ENCODE measurements at places on chromosomes 11 and 22. TPM values are rescaled to one million over a fixed set of nuclear protein-coding genes. Genes with fewer than 3 reads are reported as not detected.
A peak's percentile ranks its signal among the peaks of the same experiment; 100 is the strongest.

Gene TSSK2
- not detected for total RNA-seq

Gene CD81
- total RNA-seq: 217 TPM

GRCh38 chr11:125457814-125458343, 38.2 kb downstream of the FEZ1 start:
- DNase-seq: no peak

- DNase-seq: no peak
Measured at GRCh38 chr11:95145430-95146060, 55.9 kb downstream of the ENDOD1 start.

Gene OR2AG2
- 0.21 TPM for total RNA-seq

Gene HMGXB4
- total RNA-seq: 19.7 TPM

DNA sequence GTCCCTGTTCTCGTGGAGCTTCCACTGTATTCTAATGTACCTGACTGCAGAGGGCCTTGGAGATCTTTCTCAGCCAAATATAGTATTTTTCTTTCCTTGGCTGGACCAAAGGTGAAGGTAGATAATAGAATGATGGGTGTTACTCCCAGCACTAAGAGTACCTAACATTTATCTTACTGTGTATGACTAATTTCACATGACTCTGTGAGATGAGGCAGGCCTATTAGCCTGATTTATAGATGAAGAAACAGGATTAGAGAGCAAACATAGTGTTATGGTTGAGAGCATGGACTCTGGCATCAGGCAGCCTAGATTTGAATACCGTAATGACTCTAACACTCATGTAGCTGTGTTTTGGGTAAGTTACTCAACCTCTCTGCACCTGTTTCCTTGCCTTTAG, 2.7 kb downstream of the ACO2 start:
- DNase-seq: no peak

GRCh38 chr11:94469416-94469815, 24.2 kb downstream of the MRE11 start:
- DNase-seq: no peak

- peak; percentile 71 for DNase-seq
Measured at GRCh38 chr11:67400251-67400941, 1.3 kb downstream of the PPP1CA start.

Gene KCNE3
- 18.8 TPM for total RNA-seq

Gene OR8G1
- not detected for total RNA-seq

Gene HORMAD2
- total RNA-seq: not detected

DNA sequence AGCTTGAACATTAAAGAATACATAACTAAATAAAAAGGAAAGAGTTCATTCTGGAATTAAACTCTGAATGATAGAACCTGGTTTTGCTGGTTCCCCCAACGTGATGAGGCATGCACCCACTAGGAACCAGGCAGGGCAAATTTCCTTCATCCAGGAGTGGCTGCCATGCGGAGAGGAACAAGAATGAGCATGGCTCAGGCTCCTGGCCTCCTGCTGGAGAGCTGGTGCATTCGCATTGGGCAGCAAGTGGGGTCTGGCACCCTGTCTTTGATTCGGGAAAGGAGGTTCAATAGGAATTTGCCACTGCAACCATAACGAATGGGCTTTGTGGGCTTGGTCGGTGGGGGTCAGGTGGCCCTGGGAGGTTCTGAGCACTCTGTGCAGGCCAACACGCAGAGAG, 169.8 kb upstream of the TENM4 start:
- no peak for DNase-seq

Gene KDM4E
- not detected for total RNA-seq

DNA sequence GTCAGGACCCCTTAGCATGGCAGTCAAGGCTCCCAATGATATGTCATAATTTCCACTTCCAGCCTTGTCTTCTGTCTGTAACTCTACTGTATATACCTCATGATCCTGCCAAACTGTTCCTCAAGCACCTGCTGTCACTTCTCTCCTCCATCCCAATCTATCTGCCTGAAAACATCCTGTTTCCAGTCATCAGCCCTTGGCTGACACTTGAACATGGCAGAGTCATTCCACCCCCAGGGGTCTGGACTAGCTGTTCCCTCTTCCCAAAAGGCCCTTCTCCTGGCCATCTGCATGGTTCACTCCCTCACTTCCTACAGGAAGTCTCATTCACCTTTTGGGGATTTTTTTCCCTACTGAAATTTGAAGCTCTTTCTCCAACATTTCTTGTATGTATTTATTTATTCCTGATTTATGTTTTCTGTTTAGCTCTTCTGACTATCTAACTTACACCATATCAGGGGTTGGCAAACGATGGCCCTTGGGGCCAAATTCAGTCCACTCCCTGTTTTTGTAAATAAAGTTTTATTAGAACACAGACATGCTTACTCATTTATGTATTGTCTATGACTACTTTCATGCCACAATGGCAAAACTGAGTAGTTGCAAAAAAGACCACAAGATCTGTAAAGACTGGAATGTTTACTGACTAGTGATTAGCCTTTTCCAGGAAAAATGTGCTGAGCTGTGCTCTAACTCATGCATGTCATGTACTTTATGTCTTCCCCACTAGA, 278.4 kb downstream of the KIRREL3 start:
- DNase-seq: no peak

GRCh38 chr11:120462825-120463224, 48.7 kb upstream of the GRIK4 start:
- DNase-seq: no peak

Gene GAL
- 1.1 TPM for total RNA-seq

DNA sequence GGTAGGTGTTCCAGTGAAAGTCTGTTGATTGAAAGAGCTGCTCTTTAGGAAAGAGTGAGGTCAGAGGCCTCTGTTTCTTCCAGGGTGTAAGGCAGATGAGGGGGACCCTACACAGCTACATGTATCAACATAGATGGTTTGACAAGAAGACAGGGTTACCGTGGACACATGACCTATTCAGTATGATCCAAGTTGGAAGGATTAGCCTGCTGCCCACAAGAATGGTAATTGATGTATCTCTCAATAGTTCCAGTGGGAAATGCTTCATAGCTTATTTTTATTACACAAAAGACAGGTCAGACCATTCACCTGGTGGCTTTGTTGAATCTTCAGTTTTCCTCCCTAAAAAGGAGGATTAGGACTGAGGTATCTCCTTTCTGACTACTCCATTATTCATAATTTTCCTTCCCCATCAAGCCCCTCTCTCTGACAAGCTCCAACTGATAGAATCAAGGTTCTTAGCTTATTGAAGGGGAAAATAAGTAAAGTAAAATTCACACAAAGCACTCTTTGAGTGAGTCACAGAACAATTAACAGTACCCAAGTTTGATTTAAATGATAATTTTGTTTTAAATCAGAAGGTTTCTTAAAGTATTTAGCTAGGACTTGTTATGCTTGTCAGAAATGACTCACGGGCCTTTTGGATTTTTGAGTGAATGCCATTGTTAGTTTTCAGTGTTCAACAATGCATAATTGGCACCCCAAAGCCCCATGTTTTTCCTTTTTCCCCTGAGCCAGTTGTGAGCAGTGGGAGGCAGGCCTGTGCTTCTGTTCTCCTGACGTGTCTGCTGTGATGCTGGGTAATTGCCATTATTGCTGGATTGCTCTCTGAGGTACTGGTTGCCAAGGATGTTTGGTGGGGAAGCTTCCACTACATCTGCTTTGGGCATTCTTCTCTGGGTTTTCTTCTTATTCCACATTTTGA, 373.2 kb downstream of the DDX10 start:
- DNase-seq: no peak

Gene NEFH
- total RNA-seq: 0.12 TPM

DNA sequence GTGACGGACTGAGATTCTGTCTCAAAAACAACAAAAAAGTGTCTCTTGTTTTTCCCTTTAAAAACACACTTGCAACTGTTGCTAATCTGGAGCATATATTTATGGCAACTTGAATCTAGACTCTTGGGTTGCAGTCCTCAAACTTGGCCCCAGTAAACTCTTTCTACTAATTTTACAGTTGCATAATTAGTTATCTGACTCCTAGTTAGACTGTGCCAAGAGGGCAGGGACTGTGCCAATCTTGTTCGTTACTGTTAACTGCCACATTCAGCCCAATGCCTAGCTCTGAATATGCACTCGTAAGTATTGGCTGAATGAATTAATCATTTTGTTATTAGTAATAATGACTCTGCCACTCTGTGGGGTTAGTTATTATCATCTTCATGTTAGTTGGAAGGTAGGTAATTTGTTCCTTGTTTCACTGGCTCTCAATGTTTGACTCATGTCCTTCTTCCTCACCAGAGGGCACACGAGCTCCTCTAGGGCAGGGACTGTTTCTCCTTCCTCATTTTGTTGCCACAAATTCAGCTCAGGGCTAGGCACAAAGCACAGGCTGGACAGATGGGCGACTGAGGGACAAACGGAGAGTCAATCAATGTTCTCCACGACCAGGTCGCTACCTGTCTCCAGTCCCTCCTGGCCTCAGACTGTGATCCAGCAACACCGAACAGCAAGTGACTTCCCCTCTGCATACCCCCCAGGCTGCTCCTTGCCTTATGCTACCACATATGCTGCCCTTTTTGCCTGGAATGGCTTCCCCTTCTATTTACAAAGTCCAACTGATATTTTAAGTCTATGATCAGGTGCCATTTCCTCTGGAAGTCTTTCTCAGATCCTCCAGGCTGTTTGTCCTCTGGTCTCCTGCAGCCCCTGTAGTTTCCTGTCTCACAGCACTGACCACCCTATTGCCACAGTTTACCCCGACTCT, 9.0 kb downstream of the CLPB start:
- DNase-seq: no peak

Gene SAA4
- total RNA-seq: not detected

DNA sequence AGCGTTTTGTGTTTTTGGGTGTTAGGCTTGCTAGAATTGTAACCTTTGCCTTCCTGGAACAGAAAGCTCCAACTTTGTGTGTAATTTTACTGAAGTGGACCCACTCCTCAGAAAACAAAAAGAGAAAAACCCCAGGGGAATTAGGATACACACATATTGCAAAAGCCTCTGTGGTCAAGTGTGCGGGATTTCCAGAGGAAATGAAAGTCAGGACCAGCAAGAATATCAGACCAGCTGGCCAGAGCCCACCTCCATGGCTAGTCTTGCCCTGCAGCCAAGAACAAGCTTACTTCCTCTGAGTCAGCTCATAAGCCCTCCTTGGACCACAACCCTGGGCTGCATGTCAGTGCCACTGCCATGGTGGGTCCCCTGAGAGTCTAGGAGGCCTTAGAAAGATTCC, 37.0 kb upstream of the FTH1 start:
- peak; percentile 47 for DNase-seq

DNA sequence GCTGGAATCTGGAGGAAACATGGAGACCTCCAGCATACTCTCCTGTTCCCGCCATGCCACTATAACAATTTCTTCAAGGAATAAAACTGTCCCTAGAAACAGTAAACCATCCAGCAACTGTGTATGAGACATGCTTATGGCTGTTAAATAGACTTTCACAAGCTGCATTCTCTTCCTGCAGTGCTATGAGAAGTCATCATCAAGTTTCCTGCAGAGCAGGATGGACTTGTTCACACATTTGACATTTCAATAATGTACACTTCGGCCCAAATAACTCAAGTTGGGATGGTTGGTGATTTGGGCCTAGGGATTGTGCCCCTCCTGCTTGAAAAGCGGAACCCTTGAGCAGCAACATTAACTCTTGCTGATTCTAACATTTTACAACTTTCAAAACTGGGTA, 20.2 kb upstream of the CSF2RB start:
- no peak for DNase-seq

DNA sequence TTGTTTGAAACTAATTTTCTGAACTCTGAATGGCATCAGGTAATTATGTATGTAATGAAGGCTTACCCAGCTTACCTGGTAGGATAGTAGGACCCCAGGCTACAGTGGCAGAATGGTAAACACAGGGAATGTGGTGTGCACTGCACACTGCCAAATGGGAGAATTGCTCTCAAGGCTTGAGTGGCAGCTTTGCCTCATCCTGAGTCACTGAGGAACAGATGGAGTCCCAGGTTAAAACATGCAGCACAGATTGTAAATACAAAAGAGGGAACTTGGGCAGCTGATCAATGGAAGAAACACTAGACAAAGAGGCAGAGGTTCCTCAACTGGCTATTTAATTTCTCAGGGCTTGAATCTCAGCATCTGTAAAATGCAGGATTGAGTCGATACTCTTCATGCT, 24.4 kb downstream of the GPR83 start:
- DNase-seq: no peak

DNA sequence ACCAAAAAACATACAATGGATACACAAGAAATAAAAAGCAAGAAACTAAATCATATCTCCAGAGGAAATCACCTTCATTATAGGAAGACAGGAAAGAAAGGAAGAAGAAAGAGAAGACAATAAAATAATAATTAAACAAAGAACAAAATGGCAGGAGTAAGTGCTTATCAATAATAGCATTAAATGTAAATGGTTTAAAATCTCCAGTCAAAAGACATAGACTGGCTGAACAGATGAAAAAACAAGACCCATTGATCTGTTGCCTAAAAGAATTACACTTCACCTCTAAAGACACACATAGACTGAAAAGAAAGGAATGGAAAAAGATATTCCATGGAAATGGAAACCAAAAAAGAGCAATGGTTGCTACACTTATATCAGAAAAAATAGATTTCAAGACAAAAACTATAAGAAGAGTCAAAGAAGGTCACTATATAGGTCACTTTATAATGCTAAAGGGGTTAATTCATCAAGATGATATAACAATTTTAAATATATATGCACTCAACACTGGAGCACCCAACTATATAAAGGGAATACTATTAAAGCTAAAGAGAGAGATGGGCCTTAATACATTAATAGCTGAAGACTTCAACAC, 118.4 kb upstream of the SESN3 start:
- DNase-seq: no peak

GRCh38 chr11:98495601-98496000, 525.1 kb upstream of the CNTN5 start:
- no peak for DNase-seq

DNA sequence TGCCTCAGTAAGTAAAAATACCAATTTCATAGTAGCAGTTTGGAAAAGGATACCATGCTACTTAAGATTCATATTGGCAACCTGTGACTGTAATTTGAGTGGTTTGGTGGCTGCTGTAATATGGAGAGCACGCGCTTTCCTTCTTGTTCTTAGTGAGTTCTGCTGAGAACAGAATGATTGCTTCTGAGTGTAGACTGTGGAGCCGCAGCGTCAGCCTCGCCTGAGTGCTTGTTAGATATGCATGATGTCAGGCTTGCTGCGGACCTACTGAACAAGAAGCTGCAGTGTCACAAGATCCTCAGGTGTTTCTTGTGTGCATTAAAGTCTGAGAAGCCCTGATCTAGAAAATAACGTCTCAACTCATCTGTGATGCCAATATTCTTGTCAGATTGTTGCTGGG, 143.2 kb downstream of the ARHGAP42 start:
- no peak for DNase-seq

- no peak for DNase-seq
Measured at GRCh38 chr11:99464985-99465384, 444.2 kb downstream of the CNTN5 start.

DNA sequence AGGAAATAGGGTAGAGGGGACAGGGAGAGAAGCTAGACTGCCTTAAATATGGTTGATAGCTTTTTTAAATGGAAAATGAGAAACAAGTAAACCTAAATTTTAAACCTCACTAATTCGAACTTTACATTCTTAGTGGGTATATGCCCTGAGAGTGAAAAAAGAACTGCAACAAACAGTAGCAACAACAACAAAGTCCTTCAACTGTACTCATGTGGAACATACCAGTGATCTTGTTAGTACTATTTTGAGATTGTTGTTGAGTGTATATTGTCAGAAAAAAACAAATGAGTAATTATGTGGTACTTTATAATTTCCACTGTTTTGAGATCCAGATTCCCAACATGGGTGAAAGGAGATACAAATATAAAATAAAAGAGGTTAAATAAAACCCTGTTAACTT, 88.9 kb upstream of the TNRC6B start:
- no peak for DNase-seq

GRCh38 chr11:67054836-67055523, 1.7 kb upstream of the RHOD start:
- DNase-seq: peak; percentile 76
